ENCODE measurements at places on chromosomes 13 and 19. TPM values are rescaled to one million over a fixed set of nuclear protein-coding genes. Genes with fewer than 3 reads are reported as not detected.

The ICAM5 gene
- total RNA-seq: not detected

The GJB2 gene
- total RNA-seq: not detected

The GPR180 gene
- 4.2 TPM for total RNA-seq

The PRR19 gene
- total RNA-seq: 0.19 TPM

The BEST2 gene
- total RNA-seq: not detected

DNA sequence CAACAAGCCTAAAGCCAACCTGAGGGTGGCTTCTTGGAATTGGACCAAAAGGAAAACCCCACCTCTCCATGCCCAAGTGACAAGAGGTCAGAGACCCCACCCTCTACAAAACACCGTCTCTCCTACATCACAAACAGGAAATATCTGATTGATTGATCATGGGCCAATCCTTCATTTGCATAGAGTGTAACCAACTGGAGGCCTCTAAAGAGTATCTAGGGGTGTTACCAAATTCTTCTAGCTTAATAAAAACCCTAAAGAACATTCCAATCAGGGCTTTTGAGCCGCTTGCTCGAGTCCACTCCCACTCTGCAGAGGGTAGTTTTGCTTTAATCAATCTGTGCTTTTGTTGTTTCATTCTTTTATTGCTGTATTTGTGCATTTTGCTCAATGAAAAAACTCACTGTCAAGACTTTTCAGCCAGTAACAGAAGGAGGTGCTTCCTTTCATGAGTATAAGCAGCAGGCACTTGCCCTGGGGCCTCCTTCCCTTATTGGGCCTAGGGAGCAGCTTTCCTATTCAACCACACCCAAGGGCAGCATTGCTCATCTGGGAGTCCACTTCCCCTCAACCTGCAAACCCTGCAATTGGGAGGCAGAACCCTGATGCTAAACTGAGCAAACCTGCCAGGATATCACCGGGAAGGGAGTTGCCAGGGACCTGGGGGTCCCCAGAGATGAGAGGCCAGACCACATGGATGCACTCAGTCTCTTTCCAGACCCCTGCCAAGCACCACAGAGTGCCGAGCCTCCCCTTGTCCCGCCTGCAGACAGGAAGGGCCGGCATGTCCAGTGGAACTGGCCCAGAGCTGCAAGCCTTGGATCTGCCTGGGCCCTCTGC is 154.3 kb upstream of the VSTM2B start:
- no peak overlapping the region for H3K27ac ChIP-seq
- no peak for DNase-seq
- H3K27me3 ChIP-seq: no peaks in the 10 kb centered on the region
- H3K4me1 ChIP-seq: no peaks in the 10 kb centered on the region
- no peak overlapping the region for H3K4me3 ChIP-seq

- H3K4me1 ChIP-seq: no peaks in the 10 kb centered on the region
- no peak overlapping the region for H3K4me3 ChIP-seq
- no peak overlapping the region for H3K27ac ChIP-seq
- no peak for DNase-seq
Measured at GRCh38 chr13:89076622-89077021, 1405.5 kb downstream of the SLITRK5 start.

DNA sequence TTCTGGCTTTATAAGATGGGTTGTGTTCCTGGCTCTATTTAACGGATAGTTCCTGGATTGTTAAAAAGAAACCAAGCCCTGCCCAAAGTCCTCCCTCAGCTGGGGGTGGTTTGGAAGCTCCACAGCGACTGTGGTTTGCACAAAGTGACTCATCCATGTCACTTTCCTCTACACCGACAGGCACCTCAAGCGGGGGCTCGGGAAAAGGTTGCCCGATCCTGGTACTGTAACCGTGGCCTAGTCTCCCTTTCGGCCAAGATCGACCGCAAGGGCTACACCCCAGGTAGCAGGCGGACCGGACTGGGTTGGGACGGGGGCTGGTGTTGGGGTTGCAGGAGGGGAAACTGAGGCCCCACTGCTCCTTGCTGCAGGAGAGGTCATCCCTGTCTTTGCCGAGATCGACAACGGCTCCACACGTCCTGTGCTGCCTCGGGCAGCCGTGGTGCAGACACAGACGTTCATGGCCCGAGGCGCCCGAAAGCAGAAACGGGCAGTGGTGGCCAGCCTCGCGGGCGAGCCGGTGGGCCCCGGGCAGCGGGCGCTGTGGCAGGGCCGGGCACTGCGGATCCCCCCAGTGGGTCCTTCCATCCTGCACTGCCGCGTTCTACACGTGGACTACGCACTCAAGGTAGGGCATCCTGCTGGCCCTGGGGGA is 1.6 kb downstream of the ARRDC2 start:
- H3K36me3 ChIP-seq: peaks cover 57% of the 10 kb centered on the region
- peak; percentile 39 for DNase-seq
- peak overlapping the region; percentile 85 for H3K4me3 ChIP-seq
- H3K4me1 ChIP-seq: peaks cover 42% of the 10 kb centered on the region

GRCh38 chr13:95100525-95101433 is 200.5 kb downstream of the ABCC4 start:
- no peaks in the 10 kb centered on the region for H3K4me1 ChIP-seq
- H3K27ac ChIP-seq: no peak overlapping the region
- H3K27me3 ChIP-seq: no peaks in the 10 kb centered on the region

DNA sequence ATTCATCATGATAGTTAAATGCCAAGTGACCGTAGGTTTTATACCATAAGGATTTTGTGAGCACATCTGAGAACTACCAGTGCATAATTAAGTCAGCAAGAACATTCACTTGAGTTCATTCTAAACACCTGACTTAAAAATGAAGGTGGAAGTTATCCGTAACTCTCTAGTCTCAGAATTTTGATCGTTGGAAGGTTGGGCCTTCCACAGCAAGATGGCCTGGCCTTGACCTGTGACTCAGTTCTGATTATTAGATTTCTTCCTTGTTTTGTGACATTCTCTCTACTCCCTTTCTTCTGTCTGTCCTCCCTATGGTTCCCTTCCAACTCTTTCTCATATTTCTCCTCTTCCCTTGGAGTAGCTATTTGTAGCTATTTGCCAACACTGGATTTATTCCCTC is 20.0 kb upstream of the WDFY2 start:
- no peak overlapping the region for H3K4me3 ChIP-seq
- H3K27ac ChIP-seq: no peak overlapping the region
- H3K27me3 ChIP-seq: no peaks in the 10 kb centered on the region

DNA sequence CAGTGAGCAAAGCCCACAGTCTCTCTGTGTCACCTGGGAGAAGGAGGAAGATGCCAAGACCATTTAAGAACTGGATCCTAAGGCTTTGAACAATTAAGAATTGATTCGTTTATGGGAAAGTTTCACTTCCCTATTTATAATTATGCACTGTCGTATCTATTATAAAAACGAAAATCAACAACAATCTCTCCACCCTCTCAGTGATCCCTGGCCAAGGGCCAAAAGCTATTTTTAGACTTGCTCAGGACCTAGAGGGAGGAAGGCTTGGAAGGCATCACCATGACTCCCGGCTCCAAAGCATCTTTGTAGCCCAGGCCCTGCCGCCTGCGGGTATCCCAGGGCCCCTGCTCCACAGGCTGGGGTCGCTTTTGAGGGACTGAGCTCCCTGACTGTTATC is 1.3 kb downstream of the RHPN2 start:
- no peak for DNase-seq
- peak overlapping the region; percentile 61 for H3K4me3 ChIP-seq
- no peak overlapping the region for H3K27ac ChIP-seq
- no peaks in the 10 kb centered on the region for H3K36me3 ChIP-seq
- H3K27me3 ChIP-seq: peaks cover 63% of the 10 kb centered on the region

- no peak for DNase-seq
- H3K4me1 ChIP-seq: peaks cover 95% of the 10 kb centered on the region
- peak overlapping the region; percentile 91 for H3K27ac ChIP-seq
- no peaks in the 10 kb centered on the region for H3K27me3 ChIP-seq
- H3K4me3 ChIP-seq: no peak overlapping the region
Measured at GRCh38 chr19:18483119-18483890, 38.6 kb downstream of the ELL start.

DNA sequence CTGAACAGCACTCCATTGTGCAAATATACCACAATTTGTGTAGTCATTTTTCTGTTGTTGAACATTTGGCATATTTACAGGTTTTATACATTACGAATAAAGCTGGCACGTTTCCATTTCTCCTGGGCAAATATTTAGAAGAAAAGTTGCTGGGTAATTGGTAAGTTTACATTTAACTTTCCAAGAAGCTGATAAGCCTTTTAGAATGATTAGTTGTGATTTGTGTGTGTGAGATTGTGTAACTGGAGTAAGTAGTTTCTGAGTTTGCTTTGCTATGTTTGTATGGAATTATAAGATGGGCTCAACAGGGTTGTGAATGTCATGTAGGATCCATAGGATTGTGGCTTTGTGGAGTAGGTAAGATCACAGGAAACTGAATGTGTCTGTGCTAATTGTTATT is 1.6 kb upstream of the ZNF529 start:
- DNase-seq: no peak
- no peak overlapping the region for H3K27ac ChIP-seq
- H3K4me3 ChIP-seq: peak overlapping the region; percentile 97

GRCh38 chr13:28049880-28050875 is 50.2 kb downstream of the FLT3 start:
- no peak overlapping the region for H3K27ac ChIP-seq
- DNase-seq: no peak
- no peaks in the 10 kb centered on the region for H3K4me1 ChIP-seq

DNA sequence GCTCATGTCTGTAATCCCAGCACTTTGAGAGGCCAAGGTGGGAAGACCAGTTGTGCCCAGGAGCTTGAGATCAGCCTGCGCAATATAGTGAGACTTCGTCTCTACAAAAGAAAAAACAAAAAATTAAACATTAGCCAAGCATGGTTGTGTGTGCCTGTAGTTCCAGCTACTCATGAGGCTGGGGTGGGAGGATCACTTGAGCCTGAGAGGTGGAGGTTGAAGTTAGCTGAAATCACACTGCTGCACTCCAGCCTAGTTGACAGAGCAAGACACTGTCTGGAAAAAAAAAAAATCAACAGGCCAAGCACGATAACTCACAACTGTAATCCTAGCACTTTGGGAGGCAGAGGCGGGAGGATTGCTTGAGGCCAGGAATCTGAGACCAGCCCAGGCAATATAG is 3.9 kb upstream of the S1PR2 start:
- H3K36me3 ChIP-seq: no peaks in the 10 kb centered on the region
- H3K4me3 ChIP-seq: no peak overlapping the region
- no peaks in the 10 kb centered on the region for H3K27me3 ChIP-seq
- no peak overlapping the region for H3K27ac ChIP-seq
- DNase-seq: no peak

- DNase-seq: no peak
- no peaks in the 10 kb centered on the region for H3K27me3 ChIP-seq
- H3K4me1 ChIP-seq: peaks cover 2% of the 10 kb centered on the region
- no peak overlapping the region for H3K27ac ChIP-seq
Measured at GRCh38 chr19:58311345-58311865, 6.2 kb downstream of the ERVK3-1 start.

- H3K27me3 ChIP-seq: no peaks in the 10 kb centered on the region
- DNase-seq: no peak
- H3K27ac ChIP-seq: no peak overlapping the region
- no peak overlapping the region for H3K4me3 ChIP-seq
Measured at GRCh38 chr13:45718063-45718462, 15.9 kb downstream of the CBY2 start.
